H1 (cell line): ENCODE measurements at places on chromosomes 3 and 15.

DNA sequence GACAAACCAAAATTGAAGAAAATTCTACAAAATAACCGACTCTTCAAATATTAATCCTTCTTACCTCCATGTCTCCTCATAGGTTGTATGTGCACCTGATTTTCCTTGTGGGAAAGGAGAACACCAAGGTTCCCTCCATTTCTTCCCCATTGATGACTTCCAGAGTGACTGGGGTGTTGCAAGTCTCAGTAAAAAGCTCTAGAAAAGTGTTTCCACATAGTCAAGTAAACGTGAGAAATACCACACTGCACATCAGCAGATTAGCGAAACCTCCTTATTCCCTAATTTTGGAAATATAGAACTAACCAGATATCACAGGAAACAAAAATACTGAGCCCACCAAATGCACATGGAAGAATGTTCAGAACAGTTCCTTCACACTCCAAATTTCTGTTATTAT, 4.9 kb upstream of the RPN1 start:
- no peaks in the 10 kb centered on the region for H3K27me3 ChIP-seq
- H3K27ac ChIP-seq: no peak overlapping the region
- no peak for DNase-seq
- H3K4me1 ChIP-seq: no peaks in the 10 kb centered on the region
- H3K4me3 ChIP-seq: no peak overlapping the region

GRCh38 chr3:161412123-161412522, 40.8 kb upstream of the SPTSSB start:
- DNase-seq: no peak
- H3K4me3 ChIP-seq: no peak overlapping the region
- peaks cover 2% of the 10 kb centered on the region; the same call in 1 of the 2 replicates for H3K4me1 ChIP-seq
- no peak overlapping the region for H3K27ac ChIP-seq
- H3K36me3 ChIP-seq: no peaks in the 10 kb centered on the region

DNA sequence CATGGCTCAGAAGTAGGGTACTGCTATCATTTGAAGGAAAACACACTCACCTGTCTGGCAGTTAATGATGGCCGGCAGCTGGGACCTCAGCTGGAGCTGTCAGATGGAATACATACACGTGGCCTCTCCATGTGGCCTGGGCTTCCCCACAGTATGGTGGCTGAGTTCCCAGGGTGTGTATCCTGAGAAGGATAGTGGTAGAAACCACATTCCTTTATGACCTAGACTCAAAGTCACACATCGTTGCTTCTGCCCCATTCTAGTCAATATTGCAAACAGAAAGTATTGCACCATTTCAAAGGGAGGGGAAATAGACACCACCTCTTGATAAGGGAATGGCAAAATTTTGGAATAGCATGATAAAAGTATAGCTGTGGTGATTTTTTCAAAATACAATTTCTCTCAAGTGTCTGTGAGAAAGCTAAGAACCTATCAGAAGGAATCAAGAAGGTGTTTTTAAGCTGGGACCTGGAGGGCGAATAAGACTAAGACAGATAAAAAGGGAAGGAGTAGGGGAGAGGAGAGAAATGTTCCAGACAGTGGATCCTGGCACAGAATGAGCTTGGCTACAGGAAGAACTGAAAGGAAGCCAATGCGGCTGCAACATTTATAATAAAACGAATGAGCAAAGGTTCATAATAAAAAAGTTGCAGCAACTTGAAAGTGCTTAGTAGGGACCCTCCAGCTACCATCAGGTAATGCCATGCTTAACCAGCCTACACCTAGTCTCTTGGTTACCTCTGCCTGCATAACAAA, 40.1 kb upstream of the GALNT15 start:
- DNase-seq: no peak
- H3K27ac ChIP-seq: no peak overlapping the region
- no peaks in the 10 kb centered on the region for H3K36me3 ChIP-seq
- H3K4me1 ChIP-seq: no peaks in the 10 kb centered on the region
- H3K27me3 ChIP-seq: no peaks in the 10 kb centered on the region

- H3K27ac ChIP-seq: no peak overlapping the region
- H3K36me3 ChIP-seq: no peaks in the 10 kb centered on the region
- H3K27me3 ChIP-seq: no peaks in the 10 kb centered on the region
- no peak for DNase-seq
- no peak overlapping the region for H3K4me3 ChIP-seq
Measured at GRCh38 chr15:31361764-31362515, 35.3 kb downstream of the KLF13 start.

GRCh38 chr15:96359616-96360521, 29.4 kb downstream of the NR2F2 start:
- DNase-seq: peak; percentile 74
- H3K4me1 ChIP-seq: peaks cover 15% of the 10 kb centered on the region
- H3K27ac ChIP-seq: no peak overlapping the region

DNA sequence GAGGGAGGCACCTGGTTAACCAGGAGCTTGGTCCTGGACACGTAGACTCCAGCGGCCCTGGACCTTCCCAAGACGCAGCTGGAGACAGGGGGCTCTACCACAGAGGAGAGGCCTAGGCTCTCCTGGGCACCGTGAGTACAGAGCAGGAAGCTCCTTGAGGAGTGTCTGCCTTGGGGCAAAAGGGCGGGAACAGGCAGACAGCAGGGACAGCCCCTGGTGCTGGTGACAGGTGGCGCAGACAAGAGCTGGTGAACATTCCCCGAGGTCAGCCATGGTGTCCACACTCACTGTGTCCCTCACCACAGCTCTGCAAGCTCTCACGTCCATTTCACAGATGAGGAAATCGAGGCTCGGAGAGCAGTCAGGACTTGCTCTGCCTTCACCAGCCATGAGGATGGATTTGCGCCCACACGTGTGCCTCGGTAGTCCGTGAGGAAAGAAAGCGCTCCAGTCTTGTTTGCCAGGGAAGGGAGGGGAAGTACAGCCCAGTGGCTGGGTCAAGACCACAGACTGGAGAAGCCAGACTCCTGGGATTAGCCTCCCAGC, 2.6 kb upstream of the PLXNA1 start:
- H3K4me3 ChIP-seq: no peak overlapping the region
- H3K27ac ChIP-seq: no peak overlapping the region
- H3K27me3 ChIP-seq: peaks cover 5% of the 10 kb centered on the region
- H3K36me3 ChIP-seq: no peaks in the 10 kb centered on the region; the same call in 1 of the 2 replicates

GRCh38 chr3:77919244-77919643, 879.3 kb downstream of the ROBO2 start:
- H3K4me1 ChIP-seq: no peaks in the 10 kb centered on the region; the same call in 1 of the 2 replicates
- H3K36me3 ChIP-seq: no peaks in the 10 kb centered on the region; the same call in 1 of the 2 replicates
- no peak overlapping the region for H3K27ac ChIP-seq
- H3K4me3 ChIP-seq: no peak overlapping the region

- H3K4me3 ChIP-seq: no peak overlapping the region
- DNase-seq: no peak
- H3K27me3 ChIP-seq: no peaks in the 10 kb centered on the region
- no peaks in the 10 kb centered on the region for H3K4me1 ChIP-seq
- no peaks in the 10 kb centered on the region for H3K36me3 ChIP-seq
Measured at GRCh38 chr3:18300916-18301315, 124.2 kb downstream of the SATB1 start.

DNA sequence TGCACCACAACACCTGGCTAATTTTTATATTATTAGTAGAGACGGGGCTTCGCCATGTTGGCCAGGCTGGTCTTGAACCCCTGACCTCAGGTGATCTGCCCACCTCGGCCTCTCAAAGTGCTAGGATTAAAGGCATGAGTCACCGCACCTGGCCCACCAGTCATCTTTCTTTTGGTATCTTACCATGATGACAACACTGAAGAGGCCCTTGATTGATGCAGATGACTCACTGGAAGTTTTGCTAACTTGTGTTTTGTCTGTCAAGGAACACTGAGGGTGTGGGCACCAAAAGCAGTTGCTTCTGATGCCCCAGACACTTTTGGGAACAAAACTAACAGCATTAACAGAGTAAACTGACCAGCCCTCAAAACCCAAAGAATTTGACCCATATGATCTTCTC, 88.3 kb downstream of the MYO5A start:
- H3K4me1 ChIP-seq: peaks cover 2% of the 10 kb centered on the region; the same call in 1 of the 2 replicates
- DNase-seq: no peak
- no peak overlapping the region for H3K4me3 ChIP-seq

GRCh38 chr3:69082361-69082760, 2.2 kb upstream of the UBA3 start:
- H3K4me1 ChIP-seq: peaks cover 5% of the 10 kb centered on the region
- H3K27me3 ChIP-seq: no peaks in the 10 kb centered on the region
- DNase-seq: no peak
- H3K36me3 ChIP-seq: no peaks in the 10 kb centered on the region

- H3K4me3 ChIP-seq: no peak overlapping the region
- no peak for DNase-seq
- no peak overlapping the region for H3K27ac ChIP-seq
Measured at GRCh38 chr3:13375464-13375863, 44.7 kb downstream of the NUP210 start.

DNA sequence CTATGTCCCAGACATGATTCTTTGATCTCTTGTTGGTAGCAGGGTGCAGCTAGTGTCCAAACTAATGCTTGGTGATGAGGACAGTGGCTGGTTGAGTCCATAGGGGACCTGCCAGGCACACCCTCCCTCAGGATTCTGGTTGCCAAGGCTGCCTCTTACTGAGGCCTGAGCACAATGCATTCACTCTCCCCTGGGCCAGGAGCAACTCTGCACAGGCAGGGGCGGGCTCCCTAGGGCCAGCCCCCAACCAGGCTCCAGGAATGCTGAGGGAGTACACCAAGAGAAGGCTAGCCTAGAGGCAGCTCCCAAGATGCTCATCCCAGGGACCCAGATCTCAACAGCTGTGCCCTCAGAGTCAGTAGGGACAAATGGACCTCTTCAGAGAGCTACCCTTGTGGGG, 46.2 kb upstream of the HERC1 start:
- H3K27ac ChIP-seq: no peak overlapping the region
- no peaks in the 10 kb centered on the region for H3K27me3 ChIP-seq
- no peaks in the 10 kb centered on the region for H3K36me3 ChIP-seq
- no peak overlapping the region for H3K4me3 ChIP-seq
- no peak for DNase-seq

GRCh38 chr15:68500363-68501258, 68.6 kb upstream of the ITGA11 start:
- no peak for DNase-seq
- no peaks in the 10 kb centered on the region for H3K36me3 ChIP-seq
- H3K4me3 ChIP-seq: no peak overlapping the region
- H3K27me3 ChIP-seq: no peaks in the 10 kb centered on the region
- no peak overlapping the region for H3K27ac ChIP-seq

- no peak overlapping the region for H3K27ac ChIP-seq
- no peak overlapping the region for H3K4me3 ChIP-seq
- DNase-seq: no peak
- peaks cover 69% of the 10 kb centered on the region for H3K36me3 ChIP-seq
- H3K4me1 ChIP-seq: peaks cover 5% of the 10 kb centered on the region
Measured at GRCh38 chr15:43771816-43772215, 5.0 kb downstream of the ELL3 start.

GRCh38 chr15:82854554-82854953, 45.1 kb downstream of the WHAMM start:
- no peaks in the 10 kb centered on the region for H3K4me1 ChIP-seq
- H3K4me3 ChIP-seq: no peak overlapping the region
- no peak overlapping the region for H3K27ac ChIP-seq
- DNase-seq: no peak

DNA sequence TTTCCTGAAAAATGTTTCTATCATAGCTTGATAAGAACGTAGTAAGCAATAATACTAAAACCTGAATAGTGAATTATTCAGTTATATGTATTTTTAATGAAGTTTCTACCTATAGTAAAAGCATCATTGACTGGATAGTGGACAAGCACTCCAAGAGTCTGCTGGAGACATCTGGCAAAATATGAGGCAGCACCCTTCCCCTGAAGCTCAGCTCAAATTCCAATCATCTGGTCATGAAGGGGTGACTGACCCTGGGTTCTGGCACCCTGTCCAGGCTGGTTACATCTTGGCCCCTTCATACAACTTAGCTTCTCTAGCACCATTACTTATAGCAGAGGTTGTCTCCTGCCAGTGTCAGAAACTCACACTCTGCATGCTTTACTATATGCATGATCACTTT, 455.4 kb downstream of the RAP2B start:
- H3K36me3 ChIP-seq: no peaks in the 10 kb centered on the region
- H3K4me3 ChIP-seq: no peak overlapping the region
- DNase-seq: no peak
- H3K27ac ChIP-seq: no peak overlapping the region
- no peaks in the 10 kb centered on the region for H3K27me3 ChIP-seq

DNA sequence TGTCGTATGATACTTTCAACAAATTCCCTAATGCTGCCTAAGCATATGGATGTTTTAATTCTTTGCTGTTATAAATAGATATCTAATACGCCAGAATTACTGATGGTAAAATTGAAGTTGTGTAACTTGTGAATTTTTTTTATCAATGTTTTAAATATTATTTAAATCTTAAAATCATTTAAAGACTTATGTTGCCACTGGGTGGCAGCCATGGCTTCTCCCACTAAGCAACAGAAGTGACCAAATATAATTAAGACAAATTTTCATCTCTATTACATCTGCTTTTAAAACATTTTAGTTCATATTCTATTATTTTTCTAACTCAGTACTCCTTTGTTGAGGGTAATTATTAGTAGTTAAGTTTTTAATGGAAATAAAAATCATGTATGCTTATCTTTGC, 8.1 kb upstream of the IL20RB start:
- no peaks in the 10 kb centered on the region for H3K27me3 ChIP-seq
- no peaks in the 10 kb centered on the region for H3K4me1 ChIP-seq
- no peak overlapping the region for H3K27ac ChIP-seq
- 0 out of 2 replicates have a peak, but pooled peaks cover 2% of the 10 kb centered on the region for H3K36me3 ChIP-seq

GRCh38 chr3:14398797-14399106, 3.7 kb upstream of the SLC6A6 start:
- H3K4me1 ChIP-seq: peaks cover 7% of the 10 kb centered on the region
- no peaks in the 10 kb centered on the region for H3K27me3 ChIP-seq
- no peaks in the 10 kb centered on the region for H3K36me3 ChIP-seq
- no peak overlapping the region for H3K27ac ChIP-seq
- DNase-seq: no peak

DNA sequence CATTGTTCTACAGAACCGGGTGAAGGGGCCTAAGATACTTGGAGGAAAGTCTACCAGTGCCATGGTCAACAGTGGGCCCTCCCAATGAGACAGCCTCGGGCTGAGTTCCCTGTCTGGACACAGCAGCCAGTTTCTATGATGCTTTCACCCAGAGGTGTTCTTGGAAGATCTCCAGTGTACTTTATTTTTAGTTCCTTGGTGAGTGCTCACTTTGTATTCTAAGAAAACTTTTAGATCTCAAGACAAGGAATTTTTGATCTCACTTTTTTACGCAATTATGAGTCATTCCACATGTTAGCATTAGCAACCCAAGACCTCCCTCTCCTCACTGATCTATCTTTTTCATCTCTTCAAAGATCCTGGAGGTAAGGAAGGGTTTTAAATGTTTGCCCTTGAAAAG, 287.7 kb downstream of the RORA start:
- no peak overlapping the region for H3K27ac ChIP-seq
- H3K4me1 ChIP-seq: no peaks in the 10 kb centered on the region
- H3K27me3 ChIP-seq: no peaks in the 10 kb centered on the region
- no peak for DNase-seq

DNA sequence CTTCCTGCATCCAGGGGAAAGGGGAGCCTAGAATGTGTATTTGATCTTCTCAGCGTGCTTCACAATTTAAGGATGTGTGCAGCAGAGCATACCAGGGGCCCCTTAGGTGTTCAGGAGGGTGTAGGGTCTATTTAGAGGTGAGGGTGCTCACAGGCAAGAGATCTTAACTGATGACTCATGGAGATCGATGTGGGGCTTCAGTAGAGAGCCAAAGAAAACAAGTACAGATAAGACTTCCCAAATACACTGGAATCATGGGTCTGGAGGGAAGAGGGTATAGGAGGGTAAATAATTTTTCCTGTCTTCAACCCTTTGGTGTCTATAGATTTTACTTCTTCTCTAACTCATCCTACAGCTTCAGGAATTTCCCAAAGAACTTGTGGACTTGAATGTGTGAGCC, 170.2 kb upstream of the LRRC3B start:
- H3K27ac ChIP-seq: no peak overlapping the region
- H3K27me3 ChIP-seq: no peaks in the 10 kb centered on the region
- H3K36me3 ChIP-seq: no peaks in the 10 kb centered on the region
- no peaks in the 10 kb centered on the region for H3K4me1 ChIP-seq
